ENCODE measurements at places on chromosomes 5 and 9.

GRCh38 chr5:151191661-151192060, 32.2 kb downstream of the CCDC69 start:
- no peak for DNase-seq

DNA sequence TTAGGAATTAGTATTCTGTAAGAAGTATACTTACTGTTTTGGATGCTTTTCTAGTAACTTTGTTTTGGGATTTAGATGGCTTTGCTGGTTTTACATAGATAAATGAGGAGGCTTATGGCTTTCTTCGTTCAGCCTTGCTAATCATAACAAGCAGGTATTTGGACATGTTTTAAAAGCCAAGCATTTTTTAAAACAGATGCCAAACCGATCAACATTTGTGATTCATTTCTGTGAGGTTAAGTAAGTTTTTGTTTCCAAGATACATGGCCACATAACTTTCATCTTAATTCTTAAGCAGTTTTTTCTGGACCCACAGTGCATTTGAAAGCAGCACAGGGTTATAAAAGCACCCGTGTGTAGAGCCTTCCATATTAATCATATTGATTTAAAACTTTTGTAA, 21.7 kb downstream of the TARS1 start:
- no peak for DNase-seq

- no peak for DNase-seq
These were observed 97.5 kb downstream of the PIP5K1B start for GRCh38 chr9:68802525-68803015.

DNA sequence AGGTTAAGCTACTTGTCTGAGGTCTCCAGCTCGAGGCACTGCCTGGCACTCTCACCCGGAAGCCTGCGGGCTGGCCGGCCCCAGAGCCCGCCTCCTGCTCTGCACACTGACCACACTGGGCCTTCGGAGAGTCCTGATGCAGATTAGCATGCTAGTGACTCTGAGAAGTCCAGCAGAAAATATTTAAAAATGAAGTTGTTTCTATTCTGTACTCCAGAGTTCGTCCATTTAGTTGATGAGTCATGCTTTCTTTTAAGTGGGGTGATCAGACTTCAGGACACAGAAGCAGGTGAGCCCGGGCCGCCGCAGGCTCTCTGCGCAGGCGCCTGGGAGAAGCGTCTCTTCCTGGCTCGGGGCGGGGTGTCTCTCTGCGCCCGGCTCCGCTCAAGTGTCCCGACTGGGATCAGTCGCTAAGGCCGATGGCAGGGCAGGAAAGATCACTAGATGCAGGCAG, 32.5 kb downstream of the FAM240B start:
- DNase-seq = peak; percentile 4

- DNase-seq = no peak
These were observed 149.5 kb downstream of the HSPA4 start for GRCh38 chr5:133201310-133201709.

GRCh38 chr9:103802068-103802467, 292.0 kb upstream of the SMC2 start:
- no peak for DNase-seq
